Keratinocyte (primary cell): ENCODE measurements at places on chromosomes 1 and 21. TPM values are rescaled to one million over a fixed set of nuclear protein-coding genes. Genes with fewer than 3 reads are reported as not detected.

Gene HPCAL4
- polyA plus RNA-seq = not detected in 3 replicates

Gene KRTAP11-1
- not detected in 3 replicates for polyA plus RNA-seq

Gene PLA2G2F
- polyA plus RNA-seq = 0.26 to 0.31 TPM (median 0.26 TPM) in 3 replicates

Gene F5
- polyA plus RNA-seq = 0.01 TPM in 1 of 3 replicates, not detected in the others

Gene VWA1
- 5.0 to 6.7 TPM (median 6.5 TPM) in 3 replicates for polyA plus RNA-seq

Gene CFHR4
- not detected in 3 replicates for polyA plus RNA-seq

Gene KCNJ10
- not detected in 3 replicates for polyA plus RNA-seq

Gene KCNQ4
- 0.02 to 0.03 TPM in 2 of 3 replicates, not detected in the other for polyA plus RNA-seq

Gene LCE1C
- 1.8 TPM in 3 replicates for polyA plus RNA-seq
